ENCODE measurements at places on chromosomes 16 and 17.
A peak's percentile ranks its signal among the peaks of the same experiment; 100 is the strongest.

DNA sequence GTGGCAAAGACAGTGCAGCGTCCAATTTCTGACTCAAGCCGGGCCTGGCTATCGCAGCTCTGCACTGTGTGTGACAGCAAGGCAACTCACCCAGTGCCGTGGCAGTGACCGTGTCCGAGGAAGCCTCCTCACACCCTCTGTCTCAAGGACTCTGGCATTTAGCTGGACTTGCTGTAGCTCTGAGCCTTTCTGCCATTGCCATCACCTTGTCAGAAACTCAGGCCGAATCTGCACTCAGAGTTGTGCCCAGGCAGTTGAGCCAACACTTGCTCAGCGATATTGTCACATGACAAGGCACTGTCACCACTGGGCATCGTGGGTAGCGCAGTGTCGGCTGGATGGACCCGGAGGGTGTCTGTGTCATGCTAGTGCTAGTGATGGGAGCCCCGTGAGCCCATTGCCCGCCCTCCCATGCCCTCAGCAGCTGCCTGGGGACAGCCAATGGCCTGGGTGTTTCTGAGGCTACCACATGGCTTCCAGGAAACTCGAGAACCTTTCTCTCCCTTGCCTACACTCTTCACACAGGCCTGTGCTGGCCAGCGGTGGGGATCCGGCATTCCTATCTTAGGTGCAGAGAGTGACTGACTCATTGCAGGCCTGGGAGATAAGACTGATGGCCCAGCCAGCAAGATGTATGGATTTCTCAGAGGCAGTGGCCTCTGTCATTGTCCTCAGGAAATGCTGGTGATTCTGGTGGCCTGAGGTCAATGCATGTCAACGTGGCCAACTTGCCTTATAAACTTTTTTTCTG is 22.1 kb upstream of the STH start:
- H3K4me1 ChIP-seq = peaks cover 21% of the 10 kb centered on the region
- no peaks in the 10 kb centered on the region for H3K27me3 ChIP-seq
- no peak overlapping the region for H3K4me3 ChIP-seq
- no peak overlapping the region for H3K27ac ChIP-seq
- DNase-seq = no peak

DNA sequence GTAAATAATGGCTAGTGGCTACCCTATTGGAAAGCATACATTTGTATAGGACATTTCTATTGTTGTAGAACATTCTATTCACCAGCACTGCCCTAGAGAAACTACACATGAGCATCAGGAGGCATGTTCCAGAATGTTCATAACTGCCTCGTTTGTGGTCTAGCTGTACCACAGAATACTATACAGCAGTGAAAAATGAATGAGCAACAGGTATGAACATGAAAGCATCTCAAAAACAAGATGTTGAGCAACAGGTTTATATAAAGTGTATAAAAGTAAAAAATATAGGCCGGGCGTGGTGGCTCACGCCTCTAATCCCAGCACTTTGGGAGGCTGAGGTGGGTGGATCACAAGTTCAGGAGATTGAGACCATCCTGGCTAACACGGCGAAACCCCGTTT is 91.7 kb downstream of the BMERB1 start:
- H3K27me3 ChIP-seq = no peaks in the 10 kb centered on the region
- DNase-seq = no peak
- H3K4me3 ChIP-seq = no peak overlapping the region
- no peak overlapping the region for H3K27ac ChIP-seq
- H3K4me1 ChIP-seq = peaks cover 11% of the 10 kb centered on the region

- H3K36me3 ChIP-seq = no peaks in the 10 kb centered on the region
- no peak for DNase-seq
- H3K27ac ChIP-seq = no peak overlapping the region
- no peak overlapping the region for H3K4me3 ChIP-seq
- no peaks in the 10 kb centered on the region for H3K4me1 ChIP-seq
Measured at GRCh38 chr17:35214631-35215273, 20.6 kb upstream of the SLC35G3 start.

- DNase-seq = no peak
- no peaks in the 10 kb centered on the region for H3K36me3 ChIP-seq
- H3K4me1 ChIP-seq = peaks cover 16% of the 10 kb centered on the region
- H3K27me3 ChIP-seq = no peaks in the 10 kb centered on the region
- H3K27ac ChIP-seq = peak overlapping the region; percentile 6
Measured at GRCh38 chr16:1407753-1408152, 6.8 kb downstream of the UNKL start.

DNA sequence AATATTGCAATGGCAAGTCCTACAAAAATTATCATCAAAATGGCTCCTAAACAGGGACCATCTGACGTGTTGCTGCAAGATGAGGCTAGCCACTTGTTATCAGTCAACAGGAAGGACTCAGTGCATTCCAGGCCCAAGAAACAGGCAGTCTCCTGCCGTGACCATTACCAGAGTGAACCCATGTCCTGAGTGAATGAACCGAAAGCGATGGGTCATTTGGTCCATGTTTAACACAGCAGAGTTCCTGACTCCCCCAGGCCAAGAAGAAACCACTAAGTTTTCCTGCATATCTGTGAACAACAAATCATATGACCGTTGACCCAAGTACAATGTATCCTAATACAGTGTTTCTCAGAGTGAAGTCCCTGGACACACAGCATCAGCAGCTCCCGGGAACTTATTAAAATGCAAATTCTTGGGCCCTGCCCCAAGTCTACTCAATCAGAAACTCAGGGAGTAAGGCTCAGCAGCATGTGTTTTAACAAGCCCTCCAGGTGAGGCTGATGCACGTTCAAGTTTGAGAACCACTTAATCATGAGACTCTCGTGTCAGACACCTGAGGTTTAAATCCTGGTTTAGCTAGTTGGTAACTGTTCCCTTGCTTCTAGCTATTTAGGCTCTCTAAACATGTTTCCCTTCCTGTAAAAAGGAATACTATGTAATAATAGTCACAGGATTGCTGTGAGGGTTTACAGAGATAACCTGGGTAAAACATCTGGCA is 429.4 kb upstream of the MAF start:
- no peak for DNase-seq
- H3K4me3 ChIP-seq = no peak overlapping the region
- H3K36me3 ChIP-seq = no peaks in the 10 kb centered on the region

DNA sequence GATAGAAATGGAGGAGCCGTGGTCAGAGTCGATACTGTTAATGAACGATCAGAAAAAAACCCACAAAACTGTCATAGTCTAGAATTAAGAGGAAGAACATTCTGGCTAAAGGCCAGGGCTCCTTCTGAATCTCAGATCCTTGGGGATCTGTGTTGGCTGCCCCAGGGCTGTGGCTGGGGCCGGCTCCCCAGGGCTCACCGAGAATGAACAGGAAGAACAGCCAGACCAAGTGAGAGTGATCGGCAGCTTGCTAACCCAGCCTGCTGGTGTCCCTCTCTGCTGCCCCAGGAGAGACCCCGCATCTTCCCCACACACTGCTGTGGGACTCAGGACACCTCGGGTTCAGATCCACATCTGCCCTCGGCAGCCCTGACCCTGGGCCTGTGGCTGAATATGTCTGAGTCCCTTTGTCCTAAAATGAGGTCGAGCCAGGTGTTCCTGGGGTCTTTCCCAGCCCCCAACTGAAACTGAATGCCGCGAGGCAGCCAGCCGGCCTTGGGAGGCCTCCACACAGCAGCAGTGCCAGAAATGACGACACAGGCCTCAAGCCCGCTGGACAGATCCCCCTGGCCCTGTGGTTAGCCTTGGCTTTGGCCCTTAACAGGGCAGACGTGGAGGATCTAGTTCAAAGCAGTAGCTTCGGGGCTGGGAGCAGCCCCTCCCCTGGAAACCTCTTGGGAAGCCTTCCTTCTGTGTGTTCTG is 23.9 kb upstream of the CLEC18A start:
- H3K4me1 ChIP-seq = no peaks in the 10 kb centered on the region
- no peaks in the 10 kb centered on the region for H3K36me3 ChIP-seq
- H3K4me3 ChIP-seq = no peak overlapping the region
- no peak for DNase-seq
- no peaks in the 10 kb centered on the region for H3K27me3 ChIP-seq
- no peak overlapping the region for H3K27ac ChIP-seq

GRCh38 chr17:69625474-69625873 is 211.0 kb downstream of the MAP2K6 start:
- DNase-seq = no peak
- no peaks in the 10 kb centered on the region for H3K36me3 ChIP-seq
- H3K27ac ChIP-seq = no peak overlapping the region
- H3K4me3 ChIP-seq = no peak overlapping the region
- H3K27me3 ChIP-seq = no peaks in the 10 kb centered on the region

DNA sequence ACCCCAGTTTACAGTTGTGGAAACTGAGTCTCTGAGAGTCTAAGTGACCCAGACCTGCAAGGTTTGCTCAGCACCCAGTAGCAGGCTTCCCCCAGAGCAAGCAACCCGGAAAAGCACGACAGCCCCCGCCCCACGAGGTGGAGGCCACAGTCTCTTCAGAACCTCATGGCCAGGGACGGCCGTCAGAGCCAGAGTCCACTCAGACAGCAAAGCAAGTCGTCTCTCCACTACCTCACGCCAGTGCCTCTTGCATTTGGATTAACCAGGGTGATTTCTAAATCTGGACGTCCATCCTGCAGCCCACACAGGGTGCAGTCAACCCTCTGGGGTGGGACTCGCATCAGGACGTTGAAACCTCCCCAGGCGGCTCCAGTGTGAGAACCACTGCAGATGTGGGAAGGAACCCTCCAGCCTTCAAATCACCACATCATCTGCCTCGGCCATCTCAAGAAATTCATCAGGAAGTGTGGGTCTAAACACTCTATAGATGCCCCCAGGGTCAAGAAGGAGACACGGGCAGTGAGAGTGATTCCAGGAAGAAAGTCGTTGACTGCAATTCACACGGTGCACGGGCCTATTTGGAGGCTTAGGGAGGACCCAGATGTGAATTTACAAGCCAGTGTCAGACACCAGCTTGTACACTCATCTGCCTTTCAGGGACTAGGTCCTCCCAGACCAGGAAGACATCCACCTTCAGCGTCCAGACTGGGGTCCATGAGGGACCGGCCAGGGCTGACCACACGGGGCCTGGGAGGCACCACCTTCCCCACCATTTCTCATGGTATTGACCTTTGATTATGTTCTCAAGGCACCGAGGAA is 20.2 kb upstream of the RBFOX3 start:
- no peaks in the 10 kb centered on the region for H3K4me1 ChIP-seq
- H3K27me3 ChIP-seq = peaks cover 12% of the 10 kb centered on the region
- no peaks in the 10 kb centered on the region for H3K36me3 ChIP-seq
- DNase-seq = no peak
- H3K4me3 ChIP-seq = no peak overlapping the region
